Activated naive CD4-positive, alpha-beta T cell treated with Interleukin-2 at 50 U/mL for 16 hours (primary cell): ENCODE measurements at places on chromosomes 7 and 10.

DNA sequence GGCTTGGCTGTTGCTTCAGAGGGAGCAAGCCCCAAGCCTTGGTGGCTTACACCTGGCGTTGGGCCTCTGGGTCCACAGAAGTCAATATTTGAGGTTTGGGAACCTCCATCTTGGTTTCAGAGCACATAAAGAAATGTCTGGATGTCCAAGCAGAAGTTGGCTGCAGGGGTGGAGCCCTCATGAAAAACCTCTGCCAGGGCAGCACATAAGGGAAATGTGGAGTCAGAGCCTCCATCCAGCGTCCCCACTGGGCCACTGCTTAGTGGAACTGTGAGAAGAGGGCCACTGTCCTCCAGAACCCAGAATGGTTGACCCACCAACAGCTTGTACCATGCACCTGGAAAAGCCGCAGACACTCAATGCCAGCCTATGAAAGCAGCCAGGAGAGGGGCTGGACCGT, 573.5 kb upstream of the ZWINT start:
- DNase-seq, result no peak

GRCh38 chr10:31926765-31927564, 1.7 kb downstream of the ARHGAP12 start:
- DNase-seq, result no peak

DNA sequence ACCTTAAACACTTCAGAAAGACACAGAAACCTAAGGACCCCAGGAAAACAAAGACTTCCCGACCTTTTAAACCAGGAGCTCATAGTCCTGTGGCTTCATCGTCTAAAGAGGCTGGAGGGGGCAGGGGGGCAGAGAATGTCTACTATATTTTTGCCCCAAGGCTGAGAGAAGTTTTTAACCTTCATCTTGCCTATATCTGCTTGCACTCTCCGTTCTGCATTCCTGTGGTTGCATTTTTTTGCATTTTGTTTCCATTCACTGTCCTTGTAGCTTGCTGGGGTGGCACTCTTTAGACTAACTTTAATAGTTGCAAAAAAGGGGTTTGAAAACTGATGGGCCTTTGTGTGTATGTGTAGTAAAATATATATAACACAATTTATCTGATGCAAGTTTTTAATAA, 23.7 kb downstream of the PRKAR2B start:
- DNase-seq, result no peak

- no peak for DNase-seq
Observed at GRCh38 chr7:40371806-40372440, 237.1 kb downstream of the SUGCT start.

GRCh38 chr7:132148876-132149275, 427.4 kb downstream of the PLXNA4 start:
- no peak for DNase-seq
